ENCODE measurements at places on chromosomes 13 and 19.

GRCh38 chr13:45696610-45697226, 5.4 kb upstream of the CBY2 start:
- DNase-seq, result no peak

GRCh38 chr13:107716241-107716640, 499.1 kb downstream of the LIG4 start:
- no peak for DNase-seq

GRCh38 chr13:59452189-59452890, 711.4 kb downstream of the DIAPH3 start:
- no peak for DNase-seq

GRCh38 chr19:48398102-48398374, 4.6 kb downstream of the GRIN2D start:
- DNase-seq, result no peak

- DNase-seq, result no peak
Measured at GRCh38 chr19:37981785-37982475, 74.9 kb downstream of the SIPA1L3 start.

GRCh38 chr13:88217372-88217771, 546.2 kb downstream of the SLITRK5 start:
- DNase-seq, result peak; percentile 22

DNA sequence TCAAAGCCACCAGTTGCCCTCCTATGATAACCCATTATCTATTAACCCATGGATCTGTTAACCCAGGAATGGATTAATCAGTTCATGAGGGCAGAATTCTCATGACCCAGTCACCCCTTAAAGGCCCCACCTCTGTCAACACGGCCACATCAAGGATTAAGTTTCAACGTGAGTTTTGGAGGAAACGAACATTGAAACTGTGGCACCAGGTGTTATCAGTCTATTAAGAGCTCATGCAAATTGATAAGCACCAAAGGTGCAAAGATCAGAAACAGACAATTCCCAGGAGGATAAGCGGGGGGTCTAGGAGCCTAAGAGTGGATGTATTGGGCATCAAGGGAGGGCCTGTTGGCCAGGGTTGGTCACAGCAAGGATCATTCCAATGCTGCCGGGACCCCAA, 19.9 kb upstream of the ELAVL1 start:
- DNase-seq, result no peak

DNA sequence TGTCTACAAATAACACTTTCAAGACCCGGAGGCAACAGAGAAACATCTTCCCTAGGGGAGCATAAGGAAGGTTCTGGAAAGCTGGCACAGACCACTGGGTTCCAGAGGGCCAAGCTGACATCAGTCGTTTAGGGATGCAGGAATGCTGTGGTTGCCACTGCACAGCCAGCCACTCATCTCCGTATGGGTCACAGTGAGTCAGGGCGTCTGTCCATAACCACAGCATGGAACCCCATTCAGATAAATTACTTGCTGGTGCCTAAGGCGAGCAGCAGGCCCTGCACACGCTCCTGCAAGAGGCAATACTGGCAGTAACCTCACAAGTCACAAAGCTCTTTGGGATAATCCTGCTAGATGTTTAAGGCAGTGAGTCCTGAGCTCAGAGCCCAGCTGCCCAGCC, 140.9 kb upstream of the UBL3 start:
- peak; percentile 57 for DNase-seq

GRCh38 chr13:72998012-72998411, 60.8 kb upstream of the KLF5 start:
- DNase-seq, result no peak

DNA sequence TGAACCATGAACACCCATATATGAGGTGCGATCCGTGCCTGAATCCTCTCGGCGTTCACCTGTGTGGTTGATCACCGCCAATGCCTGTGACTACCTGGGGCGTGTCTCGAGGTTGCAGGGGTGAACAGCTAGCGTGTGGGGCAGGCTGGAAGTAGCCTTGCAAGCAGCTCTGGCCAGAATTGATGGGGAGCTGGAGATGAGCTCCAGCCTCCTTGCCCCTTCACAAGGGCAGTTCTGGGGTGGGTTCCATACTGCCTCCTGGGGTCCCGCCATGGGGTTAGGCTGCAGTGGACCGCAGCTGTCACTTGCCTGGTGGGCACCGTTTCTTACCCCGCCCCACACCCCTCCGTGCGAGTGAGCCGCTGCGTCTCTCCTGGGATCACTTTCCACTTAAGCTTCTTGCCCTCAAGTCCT, 154.5 kb upstream of the SOX1 start:
- no peak for DNase-seq

DNA sequence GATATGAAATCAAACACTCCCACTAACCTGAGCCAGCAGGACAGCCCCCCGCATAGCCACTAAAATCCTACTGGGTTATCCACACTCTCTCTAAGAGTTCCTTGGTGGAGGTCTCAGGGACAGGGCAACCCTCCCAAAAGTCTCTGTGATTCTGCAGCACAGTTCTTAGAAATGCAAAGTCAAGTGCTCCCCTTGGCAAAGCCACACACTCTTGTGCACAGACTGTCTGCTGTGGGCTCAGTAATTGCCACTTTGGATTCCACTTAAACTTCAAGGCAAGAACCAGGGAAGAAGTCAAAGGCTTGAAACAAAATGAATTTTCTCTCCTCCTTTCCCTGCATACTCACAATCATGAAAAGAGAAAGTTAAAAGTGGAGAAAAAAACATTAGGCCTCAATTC, 61.5 kb downstream of the DOCK9 start:
- DNase-seq, result no peak

GRCh38 chr13:94020426-94020825, 459.1 kb downstream of the DCT start:
- DNase-seq, result no peak

DNA sequence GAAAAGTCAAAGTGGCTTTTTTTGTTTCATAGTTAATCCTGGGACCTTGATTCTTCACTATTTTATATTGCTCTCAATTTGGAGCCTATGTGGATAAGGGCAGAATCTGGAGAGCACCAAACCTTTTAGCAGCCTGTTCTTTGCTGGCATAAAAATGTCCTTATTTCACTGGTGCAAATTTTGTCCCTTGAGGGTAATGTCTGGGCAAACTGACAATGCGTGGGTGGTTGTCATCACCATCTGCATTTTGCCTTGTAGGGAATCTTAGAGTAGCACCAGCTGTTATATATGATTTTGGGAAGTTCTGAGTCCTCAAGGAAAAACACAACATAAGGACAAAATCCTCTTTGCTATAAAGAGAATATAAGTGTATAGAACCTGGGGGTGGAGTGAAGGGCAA, 336.9 kb upstream of the HTR2A start:
- DNase-seq, result no peak

GRCh38 chr19:35445826-35446593, 2.0 kb upstream of the FFAR2 start:
- DNase-seq, result no peak

GRCh38 chr19:42596391-42597072, 1.8 kb upstream of the CEACAM8 start:
- peak; percentile 24 for DNase-seq

- DNase-seq, result no peak
Measured at GRCh38 chr13:46992383-46992952, 95.6 kb upstream of the HTR2A start.

- DNase-seq, result peak; percentile 47
Measured at GRCh38 chr19:45187421-45188100, 9.0 kb downstream of the BLOC1S3 start.

DNA sequence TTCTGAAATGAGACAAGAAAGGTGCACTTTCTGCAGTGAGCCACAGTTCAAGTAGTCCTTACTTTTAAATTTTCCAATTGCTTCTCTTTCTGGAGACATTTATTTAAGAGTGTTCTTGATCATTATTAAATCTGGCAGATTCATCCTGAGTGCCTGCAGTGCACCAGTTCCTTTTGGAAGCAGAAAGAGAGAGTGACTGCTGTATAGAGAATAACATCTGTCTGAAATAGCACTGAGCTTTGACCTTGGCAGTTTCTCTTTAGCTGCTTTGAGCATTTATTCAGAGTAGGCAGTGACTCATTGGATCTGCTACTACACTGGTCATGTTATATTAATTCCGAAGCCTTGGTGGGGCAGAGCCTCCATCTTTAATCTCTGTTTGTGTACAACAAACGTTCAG, 1373.7 kb downstream of the PCDH9 start:
- no peak for DNase-seq

GRCh38 chr19:18502638-18503294, 19.1 kb downstream of the ELL start:
- no peak for DNase-seq

GRCh38 chr19:53332484-53332883, 1.1 kb upstream of the ZNF845 start:
- DNase-seq, result no peak
